ENCODE measurements at places on chromosomes 6 and 20.

DNA sequence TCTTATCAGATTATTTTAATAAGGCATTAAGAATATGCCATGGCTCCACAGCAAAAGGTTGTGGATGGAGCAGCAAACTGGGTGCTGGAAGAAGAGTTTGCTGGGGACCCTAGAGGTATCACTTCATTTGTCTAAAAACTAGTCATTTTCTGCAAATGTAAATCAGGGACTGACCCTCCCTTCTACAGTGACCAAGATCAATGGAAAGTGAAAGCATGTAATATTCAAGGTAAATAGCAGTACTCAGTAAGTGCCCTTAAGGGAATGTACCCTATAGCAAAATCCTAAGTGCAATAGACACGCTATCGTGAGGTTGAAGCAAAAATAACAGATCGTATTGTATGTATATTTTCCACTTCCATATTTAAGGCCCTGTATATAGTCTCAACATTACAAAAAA is 38.7 kb downstream of the TRDN start:
- DNase-seq = no peak

- no peak for DNase-seq
Observed at GRCh38 chr6:27280064-27280539, 32.0 kb downstream of the POM121L2 start.

GRCh38 chr6:135493218-135493961 is 4.2 kb downstream of the AHI1 start:
- no peak for DNase-seq

DNA sequence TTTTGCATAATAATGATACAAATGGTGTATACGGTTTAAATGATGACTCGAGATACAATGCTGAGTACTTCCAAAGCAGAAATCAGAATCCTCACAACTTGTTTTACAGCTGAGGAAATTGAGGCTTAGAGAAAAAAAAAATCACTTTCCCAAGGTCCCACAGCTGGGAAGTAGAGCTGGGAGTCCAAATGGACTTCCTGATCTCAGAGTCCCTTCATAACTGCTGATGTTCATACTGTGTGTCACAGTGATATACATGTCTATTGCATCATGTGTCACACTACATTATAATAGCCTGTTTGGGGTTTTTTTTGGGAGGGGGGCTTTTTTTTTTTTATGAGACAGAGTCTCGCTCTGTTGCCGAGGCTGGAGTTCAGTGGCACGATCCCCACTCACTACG is 8.5 kb downstream of the HM13 start:
- DNase-seq = no peak

Measured in effector memory CD4-positive, alpha-beta T cell (primary cell).